Stimulated activated CD4-positive, alpha-beta T cell treated with anti-CD3 and anti-CD28 coated beads, Interleukin-1b, Interleukin-23, amount 100 ng/mL, for 1 hour (primary cell): ENCODE measurements at places on chromosomes 16 and 17.

GRCh38 chr17:79831265-79832217 lies 7.7 kb downstream of the CBX4 start:
- no peak for DNase-seq

GRCh38 chr17:11081342-11081741 lies 159.7 kb upstream of the SHISA6 start:
- no peak for DNase-seq

- DNase-seq: no peak
These were observed 78.8 kb upstream of the AKTIP start for GRCh38 chr16:53581784-53582183.

- DNase-seq: no peak
These were observed 98.5 kb upstream of the RPRML start for GRCh38 chr17:47077576-47077975.

GRCh38 chr16:65793781-65794180 lies 572.7 kb upstream of the CDH5 start:
- no peak for DNase-seq

DNA sequence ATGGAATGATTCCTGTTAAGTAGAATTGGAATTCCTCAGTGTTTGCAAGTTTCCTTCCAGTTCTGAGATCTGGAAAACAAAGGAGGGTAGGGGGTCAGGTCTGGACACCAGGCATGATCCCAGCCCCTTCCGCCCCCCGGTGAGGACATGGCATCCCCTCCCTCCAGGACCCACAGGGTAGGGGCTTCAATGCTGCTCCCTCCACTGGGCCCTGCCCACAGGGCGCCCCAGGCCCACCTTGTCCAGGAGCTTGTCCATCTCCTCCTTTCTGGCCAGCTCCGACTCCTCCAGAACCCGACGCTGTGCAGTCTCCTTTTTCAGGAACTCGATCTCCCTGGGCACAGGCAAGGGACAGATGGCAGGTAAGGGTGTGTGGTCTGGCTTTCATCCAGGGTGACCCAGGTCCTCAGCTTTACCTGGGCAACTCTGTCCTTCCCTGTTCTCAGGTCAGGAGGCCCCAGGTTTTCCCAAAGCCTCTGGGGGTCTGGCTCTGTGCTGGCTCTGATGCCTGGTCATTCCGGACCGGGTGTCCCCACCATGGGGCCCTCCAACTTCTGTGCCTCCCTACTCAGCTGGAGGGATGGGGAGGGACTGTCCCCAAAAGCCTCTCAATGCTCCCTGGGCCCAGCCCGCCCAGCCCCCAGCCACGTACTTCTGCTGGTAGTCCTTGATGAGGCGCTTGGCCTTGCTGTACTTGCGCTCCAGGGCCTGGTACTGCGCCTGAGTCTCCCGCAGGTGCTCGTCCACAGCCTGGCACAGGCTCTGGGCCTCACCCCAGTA lies 5.5 kb upstream of the SAMD14 start:
- no peak for DNase-seq

DNA sequence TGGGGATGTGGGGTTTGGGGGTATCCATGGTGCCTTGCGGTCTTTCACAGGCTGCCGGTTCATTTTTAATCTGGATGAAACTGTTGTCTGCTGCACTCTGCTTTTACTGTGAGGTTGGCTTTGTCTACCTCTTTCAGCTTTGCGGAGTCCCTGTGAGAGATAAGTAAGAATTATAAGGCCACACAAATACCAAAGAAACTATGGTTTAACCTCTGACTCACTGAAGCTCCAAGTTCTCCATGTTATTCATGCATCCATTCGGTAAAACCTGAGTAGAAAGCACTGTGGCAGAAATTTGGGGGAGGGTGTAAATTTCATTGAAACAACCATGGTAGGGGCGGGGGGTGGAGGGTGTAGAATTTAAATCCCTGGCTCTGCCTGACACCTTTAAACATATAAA lies 30.5 kb downstream of the KIAA0753 start:
- DNase-seq: no peak

- DNase-seq: no peak
These were observed 16.7 kb downstream of the GNGT2 start for GRCh38 chr17:49193513-49194296.

DNA sequence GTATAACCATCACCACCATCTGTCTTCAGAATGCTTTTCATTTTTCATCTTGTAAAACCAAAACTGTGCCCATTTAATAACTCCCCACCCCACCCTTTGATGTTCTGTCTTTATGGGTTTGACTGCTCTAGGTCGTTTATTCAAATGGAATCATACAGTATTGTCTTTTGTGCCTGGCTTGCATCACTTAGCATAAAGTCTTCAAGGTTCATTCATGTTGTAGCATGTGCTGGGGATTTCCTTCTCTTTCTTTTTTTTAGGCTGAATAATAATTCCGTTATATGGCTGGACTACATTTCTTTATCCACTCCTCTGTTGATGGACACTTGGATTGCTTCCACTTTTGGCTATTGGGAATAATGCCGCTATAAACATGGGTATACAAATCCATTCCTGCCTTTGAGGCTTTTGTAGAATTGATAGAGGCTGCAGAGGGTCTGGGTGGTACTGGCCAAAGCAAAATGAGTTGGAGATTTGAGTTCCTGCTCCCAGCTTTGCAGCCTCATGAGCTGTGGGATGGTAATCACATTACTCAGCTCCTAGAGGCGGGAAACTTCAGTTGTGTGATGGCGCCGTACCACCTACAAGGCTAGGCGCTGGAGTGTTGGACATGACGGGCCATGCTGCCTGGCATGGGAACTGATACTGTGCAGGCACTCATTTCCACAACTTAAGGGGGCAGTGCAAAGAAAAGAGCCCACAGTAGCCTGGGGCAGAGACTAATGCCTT lies 64.8 kb downstream of the CLEC16A start:
- DNase-seq: no peak

GRCh38 chr16:54957403-54958166 lies 26.9 kb downstream of the IRX5 start:
- no peak for DNase-seq

DNA sequence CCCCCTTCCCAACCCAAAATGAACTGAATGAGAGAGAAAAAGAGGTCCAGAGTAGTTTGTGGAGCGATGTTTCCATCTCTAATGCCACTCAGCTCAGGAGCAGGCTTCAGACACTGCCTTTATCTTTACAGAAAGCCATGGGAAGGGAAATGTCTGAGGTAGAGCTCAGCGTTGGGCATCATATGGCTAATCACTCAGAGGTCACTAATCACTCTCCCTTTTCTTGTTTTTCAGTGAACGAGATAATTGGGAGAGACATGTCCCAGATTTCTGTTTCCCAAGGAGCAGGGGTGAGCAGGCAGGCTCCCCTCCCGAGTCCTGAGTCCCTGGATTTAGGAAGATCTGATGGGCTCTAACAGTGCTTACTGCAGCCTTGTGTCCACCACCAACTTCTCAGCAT lies 9.8 kb downstream of the ESRP2 start:
- DNase-seq: no peak

DNA sequence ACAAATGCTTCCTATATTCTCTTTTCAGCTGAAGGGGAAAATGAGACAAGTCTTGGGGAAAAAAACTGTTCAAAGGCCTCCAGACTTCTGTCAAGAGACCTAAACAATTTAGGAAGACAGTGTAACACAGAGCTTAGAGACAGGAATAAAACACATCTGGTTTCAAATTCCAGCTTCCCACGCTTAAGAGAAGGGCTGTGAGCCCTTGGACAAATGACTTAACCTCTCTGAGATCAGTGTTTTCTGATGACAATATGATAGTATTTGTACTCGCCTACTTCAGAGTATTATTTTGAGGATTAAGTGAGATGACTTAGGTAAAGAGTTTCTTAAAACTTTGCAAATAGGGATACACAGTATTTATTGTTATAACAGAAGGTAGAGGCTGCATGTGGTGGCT lies 29.5 kb downstream of the SMURF2 start:
- DNase-seq: no peak

DNA sequence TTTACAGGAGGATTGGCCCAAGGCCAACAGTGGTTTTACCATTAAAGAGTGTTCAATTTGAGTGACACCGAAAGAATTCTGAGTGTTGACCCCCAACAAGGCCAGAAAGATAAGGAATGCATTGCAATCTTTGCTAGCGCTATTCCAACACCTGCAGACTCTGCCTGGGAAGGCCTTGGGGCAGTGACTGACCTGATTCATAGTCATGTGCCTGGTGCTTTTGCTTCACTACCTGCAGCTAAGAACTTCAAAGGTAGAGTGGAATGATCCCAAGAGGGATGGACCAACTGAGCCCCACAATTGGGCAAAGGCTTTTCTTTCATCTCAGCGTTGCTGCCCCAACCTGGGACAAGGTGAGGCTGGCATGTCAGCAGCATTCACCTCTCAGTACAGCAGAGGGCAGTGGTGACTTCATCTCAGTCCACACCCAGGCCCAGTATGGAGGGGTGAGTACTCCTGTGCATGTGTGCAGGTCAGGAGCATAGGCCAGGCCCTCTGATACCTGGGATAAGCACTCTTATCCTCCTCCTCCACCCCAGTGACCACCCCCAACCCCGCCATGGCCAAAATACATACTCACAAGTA lies 149.6 kb upstream of the GNAO1 start:
- DNase-seq: no peak

GRCh38 chr16:84595052-84595481 lies 22.8 kb downstream of the COTL1 start:
- DNase-seq: no peak

DNA sequence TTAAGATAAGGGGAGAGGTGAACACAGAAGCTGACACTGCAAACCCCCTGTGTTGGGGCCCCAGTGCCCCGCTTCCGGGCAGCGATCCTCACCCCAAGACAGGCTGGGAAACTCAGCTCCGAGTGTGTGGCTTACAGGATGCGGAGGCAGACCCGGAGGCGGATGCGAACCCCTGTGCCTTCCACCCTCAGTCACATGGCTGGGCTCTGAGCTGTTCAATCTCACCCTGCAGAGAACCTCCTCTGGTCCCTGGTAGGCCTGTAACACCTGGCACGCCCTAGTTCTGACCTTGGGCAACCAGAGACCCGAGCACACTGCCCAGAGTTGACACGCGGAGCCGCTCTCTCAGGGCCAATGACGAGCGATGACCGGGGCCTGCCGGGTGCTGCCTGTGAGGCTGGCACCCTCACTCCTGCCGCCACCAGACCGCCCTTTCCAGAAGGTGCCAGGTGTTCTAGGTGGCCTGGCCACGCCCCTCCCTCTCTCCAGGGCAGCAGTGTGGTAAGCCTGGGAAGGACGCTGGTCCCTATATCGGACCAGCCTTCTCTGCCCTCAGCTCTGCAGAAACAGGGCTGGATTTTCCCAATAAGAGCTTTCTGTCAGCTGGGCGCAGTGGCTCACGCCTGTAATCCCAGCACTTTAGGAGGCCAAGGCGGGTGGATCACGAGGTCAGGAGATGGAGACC lies 23.3 kb downstream of the MEAK7 start:
- DNase-seq: no peak

GRCh38 chr17:30103921-30104320 lies 12.7 kb upstream of the NSRP1 start:
- DNase-seq: no peak

- DNase-seq: peak; percentile 77
These were observed 607 bp downstream of the THUMPD1 start for GRCh38 chr16:20740901-20741521.

DNA sequence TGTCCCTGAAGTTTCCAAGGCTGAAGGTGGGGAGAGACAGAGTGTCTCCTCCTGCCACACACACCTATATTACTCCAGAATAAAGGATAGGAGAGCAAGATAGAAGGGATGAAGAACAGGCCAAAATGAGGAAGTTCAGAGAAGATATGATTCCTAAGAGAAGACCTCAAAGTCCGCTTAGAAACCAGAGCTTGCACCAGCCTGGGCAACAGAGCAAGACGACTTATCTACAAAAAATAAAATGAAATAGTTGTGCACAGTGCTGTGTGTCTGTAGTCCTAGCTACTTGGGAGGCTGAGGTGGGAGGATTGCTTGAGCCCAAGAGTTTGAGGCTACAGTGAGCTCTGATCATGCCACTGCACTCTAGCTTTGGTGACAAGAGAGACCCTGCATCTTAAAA lies 128.2 kb downstream of the HS3ST3B1 start:
- DNase-seq: no peak

DNA sequence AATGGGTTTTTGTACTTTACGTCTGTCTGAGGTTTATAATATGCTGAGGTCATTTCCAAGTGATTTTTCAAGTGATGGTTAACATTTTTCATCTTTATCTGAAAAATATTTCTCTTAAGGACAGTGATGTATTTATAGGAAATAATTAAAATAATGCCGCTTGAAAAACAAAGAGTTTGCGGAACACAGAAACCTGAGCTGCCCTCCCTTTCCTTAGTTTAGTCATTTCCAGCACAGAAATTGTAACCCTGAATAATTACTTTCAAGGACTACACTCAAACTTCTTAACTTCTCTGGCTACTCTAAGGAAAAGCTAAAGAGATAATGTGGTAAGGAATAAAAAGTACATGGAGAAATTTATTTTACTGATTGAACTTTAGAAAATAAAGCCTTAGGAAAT lies 54.6 kb downstream of the MRTFB start:
- DNase-seq: no peak

DNA sequence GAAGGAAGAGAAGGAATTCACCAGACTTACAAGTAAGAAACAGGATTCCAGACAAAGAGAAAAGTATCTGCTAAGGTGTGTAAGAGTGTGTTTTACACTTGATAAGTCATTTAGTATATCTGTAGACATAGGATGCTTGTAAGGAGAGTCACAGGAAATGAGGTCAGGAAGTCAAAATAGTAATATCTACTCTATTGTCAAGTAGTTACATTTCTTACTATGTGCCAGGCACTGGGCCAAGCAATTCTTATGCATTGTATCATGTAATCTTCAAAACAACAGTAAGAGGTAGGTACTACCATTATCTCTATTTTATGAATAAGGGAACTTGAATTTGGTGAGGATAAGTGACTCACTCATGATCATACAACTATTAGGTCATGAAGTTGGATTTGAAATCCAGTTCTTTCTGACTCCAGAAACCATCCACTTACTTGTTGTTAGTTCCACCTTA lies 129.1 kb downstream of the SNX11 start:
- DNase-seq: no peak

- no peak for DNase-seq
These were observed 19.1 kb downstream of the ZFHX3 start for GRCh38 chr16:73028721-73029361.

DNA sequence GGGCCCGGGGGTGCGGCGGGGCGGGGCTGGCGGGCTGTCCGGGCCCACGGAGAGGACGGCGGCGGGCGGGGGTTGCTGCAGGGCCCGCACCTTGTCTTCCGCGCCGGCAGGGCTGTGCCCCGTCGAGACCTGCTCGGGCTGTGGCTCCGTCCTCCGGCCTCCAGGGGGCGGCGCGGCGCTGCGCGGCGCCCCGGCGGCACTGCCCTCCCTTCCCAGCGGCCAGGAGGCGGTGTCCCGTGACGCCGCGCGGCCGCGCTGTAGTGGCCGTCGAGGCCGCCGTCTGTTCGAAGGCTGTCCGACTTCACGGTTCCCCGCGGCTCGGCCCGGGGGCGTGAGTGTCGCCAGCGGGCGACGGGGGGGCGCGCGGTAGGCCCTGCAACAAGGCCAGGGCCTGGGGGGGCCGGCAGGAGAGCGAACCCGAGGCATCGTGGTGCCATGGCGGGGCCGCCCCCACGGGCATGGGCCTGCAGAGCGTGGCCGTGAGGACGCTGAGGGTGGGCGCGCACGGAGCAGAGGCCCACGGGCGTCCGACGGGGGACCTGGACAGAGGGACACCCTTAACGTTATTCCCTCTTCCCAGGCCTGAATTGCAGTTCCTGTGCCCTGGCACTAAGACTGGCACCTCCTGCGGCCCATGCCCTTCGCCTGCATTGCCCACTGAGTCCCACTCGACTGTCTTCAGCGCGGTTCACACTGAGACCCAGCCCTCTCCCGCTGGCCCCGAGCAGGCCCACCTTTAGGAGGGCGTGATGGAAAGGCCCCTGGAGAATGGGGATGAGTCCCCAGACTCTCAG lies at the start of gene PLEKHG4:
Gene PLEKHG4 (plus strand): TSS at position 237 of the 794 bp plus-strand sequence. CDS start 513 bp downstream, at position 750.
- peak; percentile 69 for DNase-seq

- no peak for DNase-seq
These were observed 14.8 kb upstream of the CETP start for GRCh38 chr16:56946767-56947603.
